ENCODE measurements at places on chromosomes 4 and X.

- DNase-seq: peak; percentile 35
Observed at GRCh38 chr4:168560184-168561180, 63.6 kb downstream of the PALLD start.

DNA sequence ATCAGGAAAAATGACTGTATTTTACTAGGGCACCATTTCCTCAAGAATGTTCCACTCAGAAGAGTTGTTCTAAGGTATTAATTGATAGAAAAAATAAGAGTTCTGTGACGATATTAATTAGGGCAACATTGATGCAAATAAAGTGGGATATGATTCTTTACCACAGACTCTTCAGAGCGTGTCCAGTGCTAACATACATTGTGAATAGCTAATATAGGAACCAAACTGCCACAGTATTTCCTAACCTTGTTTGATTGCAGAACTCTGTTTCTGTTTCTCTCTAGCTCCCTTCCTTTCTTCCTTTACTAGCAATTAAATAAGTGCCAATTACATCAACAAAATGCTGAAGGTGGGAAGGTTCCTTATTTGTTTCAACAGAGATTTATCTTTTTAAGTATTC is 154.1 kb upstream of the CPEB2 start:
- no peak for DNase-seq

- no peak for DNase-seq
Observed at GRCh38 chrX:71225009-71225408, 2.0 kb downstream of the GJB1 start.

DNA sequence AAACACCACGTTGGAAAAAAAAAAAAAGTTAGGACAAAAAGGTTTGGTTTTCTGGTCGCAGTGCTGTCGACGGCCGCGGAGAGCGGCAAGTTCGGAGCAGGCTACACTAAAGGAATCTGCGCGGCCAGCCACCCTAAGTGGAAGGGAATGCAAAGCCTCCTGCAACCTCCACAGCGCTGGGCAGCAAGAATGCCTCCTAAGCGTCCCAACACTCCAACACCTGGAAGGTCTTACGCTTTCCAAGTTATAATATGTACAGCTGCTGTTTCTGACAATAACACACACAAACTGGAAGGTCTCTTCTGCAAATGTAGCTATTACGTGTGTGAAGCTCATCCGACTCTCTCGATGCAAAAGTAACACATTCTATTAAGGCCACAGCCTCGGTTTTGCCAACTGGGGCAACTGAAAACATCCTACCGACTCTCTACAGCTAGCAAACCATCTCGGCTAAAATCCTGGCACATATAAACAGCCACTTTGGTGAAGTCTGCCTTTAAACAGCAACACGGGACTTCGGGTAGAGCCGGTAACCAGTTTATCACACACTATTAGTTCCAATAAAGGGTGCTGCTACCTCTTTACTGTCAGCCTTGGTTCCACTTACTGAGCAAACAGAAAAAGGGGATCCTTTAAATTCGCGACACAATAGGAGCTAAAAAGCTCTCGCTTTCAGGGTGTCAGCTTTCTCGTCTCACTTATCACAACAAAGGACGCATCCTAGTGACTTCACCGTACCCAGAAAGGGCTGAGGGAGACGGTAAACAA is 895 bp downstream of the SMIM14 start:
- DNase-seq: peak; percentile 8

DNA sequence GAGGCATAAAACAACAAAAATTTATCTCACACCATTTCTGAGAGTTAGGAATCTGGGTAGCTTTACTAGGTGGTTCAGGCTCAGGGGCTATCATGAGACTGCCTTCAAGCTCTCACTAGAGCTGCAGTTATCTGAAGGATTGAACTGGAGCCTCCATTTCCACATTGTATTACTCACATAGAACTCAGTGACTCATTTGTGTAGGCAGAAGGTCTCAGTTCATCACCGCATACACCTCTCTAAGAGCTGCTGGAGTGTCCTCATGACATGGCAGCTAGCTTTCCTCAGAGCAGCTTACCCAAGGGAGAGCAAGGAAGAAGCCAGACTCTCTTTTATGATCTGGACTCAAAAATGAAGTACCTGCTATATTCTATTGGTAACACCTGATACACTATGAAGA is 389.2 kb downstream of the IQCM start:
- no peak for DNase-seq

GRCh38 chr4:37946503-37947179 is 13.6 kb upstream of the PTTG2 start:
- no peak for DNase-seq

DNA sequence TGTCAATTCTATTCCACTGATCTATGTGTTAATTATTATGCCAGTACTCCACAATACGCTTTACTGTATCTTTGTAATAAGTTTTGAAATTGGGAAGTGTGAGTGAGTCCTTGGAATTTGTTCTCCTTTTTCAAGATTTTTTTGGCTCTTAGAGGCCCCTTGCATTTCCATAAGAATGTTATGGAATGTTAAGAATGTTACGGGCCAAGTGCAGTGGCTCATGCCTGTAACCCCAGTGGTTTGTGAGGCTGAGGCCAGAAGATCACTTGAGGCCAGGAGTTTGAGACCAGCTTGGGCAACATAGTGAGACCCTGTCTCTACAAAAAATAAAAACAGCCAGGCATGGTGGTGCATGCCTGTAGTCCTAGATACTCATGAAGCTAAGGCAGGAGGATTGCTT is 167.6 kb upstream of the CXorf66 start:
- DNase-seq: no peak

DNA sequence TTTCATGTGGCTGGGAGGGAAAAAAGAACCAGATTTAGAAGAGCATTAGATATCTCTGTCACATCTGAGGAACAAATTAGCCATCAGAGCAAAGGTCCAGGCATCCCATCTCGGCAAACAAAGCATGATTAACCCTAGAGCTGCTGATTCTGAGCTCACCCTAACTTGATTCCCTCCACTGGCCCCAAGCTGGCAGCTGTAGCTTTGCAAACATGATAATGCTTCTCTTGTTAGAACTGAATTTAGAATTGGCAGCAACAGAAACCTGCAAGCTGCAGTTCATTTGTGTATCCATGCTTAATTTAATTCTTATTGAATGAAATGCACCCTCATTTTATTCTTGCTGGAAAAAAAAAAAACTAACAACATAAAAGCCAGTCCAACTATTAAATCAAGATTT is 289.2 kb downstream of the IL1RAPL1 start:
- DNase-seq: no peak

DNA sequence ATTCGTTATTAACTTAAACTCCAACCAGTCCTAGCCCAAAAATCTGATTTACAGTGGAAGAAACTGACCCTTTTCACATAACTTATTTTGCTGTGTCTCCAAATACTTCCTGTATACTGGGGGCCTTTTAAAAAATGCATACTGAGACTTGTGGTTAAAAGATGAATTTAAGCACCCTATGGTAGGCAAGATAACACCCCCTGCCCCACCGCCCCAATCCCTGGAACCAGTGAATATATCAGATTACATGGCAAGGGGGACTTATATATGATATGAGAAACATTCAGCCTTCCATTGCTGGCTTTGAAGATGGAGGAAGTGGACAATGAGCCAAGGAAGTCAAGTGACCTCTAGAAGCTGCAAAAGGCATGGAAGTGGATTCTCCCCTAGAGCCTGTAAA is 3.1 kb upstream of the CLCN3 start:
- no peak for DNase-seq

DNA sequence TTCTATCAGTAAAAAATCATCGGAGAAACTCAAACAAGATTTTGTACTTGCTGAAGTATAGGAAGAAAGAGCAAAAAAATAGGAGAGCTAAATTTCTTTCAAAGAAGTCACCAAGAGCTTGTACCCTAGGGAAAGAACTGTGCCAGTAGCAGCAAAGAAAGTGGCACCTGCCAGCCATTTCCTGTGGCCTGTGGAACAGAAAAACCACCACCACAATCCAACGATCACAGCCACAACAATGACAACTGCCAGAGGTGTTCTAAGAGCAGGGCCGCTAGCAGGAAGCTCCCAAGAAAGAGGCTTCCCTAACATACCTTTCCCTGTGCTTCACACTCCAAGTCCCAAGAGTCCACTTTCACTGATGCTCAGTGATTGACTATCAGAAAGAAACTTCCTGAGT is 266.1 kb upstream of the GPC4 start:
- no peak for DNase-seq

DNA sequence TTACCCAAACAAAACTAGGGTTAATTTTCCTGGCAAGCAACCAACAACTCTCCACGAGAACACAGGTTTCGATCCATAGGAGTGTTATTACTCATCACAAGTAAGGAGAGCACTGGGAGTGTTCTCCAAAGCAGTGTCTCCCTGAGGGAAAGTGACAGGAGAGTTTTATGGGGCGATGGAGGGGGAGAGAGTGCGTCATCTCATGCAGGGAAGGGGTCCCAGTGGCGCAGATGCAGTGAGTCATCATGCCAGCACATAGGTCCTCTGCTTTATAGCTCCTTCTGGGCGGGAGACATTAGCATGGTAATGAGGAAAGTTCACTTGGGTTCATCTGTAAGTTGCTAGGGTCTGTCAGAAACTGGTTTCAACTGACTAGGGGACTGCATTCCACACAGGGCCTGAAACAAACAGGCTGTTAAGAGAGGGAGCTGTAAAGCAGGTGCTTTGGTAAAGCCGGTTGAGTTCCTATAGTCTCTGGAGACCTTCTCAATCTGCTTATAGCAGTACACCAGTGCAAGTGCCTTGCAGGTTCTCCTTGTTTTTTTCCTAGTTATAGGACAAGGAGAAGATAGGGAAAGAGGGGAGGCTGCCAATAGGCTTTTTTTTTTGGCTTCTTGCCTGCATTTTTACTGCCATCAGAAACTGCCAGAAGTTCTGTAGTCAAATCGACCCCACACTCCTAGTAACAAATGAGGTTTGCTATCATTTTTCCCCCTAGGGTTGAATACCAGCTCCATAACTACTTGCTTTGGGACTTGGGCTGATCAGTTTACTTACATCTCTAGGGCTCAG is 12.8 kb upstream of the BOD1L1 start:
- no peak for DNase-seq

DNA sequence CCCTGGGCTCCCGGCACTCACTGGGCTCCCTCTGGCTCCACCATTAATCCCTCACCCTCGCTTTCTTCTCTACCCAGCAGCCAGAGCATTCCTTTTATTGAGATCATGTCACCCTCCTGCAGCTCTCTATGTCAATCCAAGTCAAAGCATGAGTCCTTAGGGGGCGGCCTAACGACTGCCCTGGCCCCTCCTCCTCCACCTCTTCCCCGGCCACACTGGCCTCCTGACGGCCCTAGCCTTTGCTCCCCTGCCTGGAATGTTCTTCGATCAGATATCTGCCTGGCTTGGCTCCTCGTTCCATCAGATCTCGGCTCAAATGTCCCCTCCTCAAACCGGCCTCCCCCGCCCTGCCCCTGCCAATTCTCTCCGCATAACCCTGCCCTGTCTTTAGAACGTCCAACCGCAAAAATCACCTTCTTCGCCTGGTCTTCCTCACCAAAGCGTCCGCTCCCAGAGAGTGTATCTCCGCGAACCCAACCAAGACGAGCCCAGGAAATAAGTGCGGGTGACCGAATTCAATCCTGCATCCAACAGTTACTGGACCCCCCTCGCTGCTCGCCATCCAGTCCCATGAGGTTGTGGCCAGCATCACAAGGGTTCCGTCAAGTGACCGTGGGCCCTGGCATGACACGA is 722 bp upstream of the PNCK start:
- DNase-seq: no peak

GRCh38 chr4:1760521-1761071 is 32.5 kb upstream of the FGFR3 start:
- no peak for DNase-seq

- no peak for DNase-seq
Observed at GRCh38 chrX:115023139-115023538, 5.7 kb upstream of the IL13RA2 start.

GRCh38 chrX:134313418-134313817 is 76.4 kb downstream of the CCDC160 start:
- no peak for DNase-seq

DNA sequence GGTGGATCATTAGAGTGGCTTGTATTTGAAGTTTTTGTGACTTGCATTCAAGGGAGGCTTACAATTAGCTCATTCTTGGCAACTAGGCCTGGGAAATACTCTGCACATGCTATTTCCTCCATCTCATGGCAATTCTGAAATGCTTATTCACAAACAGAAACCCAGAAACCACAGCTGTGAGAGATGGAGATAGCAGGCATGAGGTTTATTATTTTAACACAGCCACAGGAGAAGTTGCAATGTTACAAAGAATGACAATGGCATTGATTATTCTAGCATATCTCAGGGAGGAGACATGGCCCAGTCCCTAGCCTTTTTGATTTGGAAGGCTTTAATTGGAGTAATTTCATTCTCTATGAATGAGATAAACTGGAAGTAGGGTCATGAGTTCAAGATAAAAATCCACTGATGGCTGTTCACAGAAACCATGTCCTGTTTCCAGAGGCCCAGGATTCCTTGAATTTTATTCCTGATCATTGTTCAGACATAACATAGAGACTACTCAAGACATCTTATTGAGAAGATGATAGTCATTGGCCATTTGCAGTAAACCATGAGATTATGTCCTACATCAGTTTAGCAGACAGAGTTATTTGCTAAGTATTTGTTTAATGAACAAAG is 123.9 kb downstream of the MID1 start:
- no peak for DNase-seq

DNA sequence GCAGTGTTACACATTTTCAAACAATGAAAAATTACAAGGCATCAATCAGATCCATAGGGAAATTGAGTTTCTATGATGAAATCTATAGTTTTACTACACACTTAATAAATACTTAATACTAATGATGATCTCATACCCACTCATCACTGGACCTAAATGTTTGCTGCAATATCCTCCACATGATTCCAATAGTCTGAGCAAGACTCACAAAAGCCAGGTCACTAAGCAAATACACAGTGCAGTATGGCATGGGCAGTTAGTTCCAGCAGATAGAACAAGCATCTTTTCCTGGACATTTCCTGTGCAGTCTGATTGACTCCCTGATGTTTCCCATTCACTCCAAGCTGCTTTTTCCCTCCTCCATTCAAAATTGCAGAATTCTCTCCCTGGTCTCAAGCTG is 109.0 kb upstream of the ATOH1 start:
- no peak for DNase-seq

DNA sequence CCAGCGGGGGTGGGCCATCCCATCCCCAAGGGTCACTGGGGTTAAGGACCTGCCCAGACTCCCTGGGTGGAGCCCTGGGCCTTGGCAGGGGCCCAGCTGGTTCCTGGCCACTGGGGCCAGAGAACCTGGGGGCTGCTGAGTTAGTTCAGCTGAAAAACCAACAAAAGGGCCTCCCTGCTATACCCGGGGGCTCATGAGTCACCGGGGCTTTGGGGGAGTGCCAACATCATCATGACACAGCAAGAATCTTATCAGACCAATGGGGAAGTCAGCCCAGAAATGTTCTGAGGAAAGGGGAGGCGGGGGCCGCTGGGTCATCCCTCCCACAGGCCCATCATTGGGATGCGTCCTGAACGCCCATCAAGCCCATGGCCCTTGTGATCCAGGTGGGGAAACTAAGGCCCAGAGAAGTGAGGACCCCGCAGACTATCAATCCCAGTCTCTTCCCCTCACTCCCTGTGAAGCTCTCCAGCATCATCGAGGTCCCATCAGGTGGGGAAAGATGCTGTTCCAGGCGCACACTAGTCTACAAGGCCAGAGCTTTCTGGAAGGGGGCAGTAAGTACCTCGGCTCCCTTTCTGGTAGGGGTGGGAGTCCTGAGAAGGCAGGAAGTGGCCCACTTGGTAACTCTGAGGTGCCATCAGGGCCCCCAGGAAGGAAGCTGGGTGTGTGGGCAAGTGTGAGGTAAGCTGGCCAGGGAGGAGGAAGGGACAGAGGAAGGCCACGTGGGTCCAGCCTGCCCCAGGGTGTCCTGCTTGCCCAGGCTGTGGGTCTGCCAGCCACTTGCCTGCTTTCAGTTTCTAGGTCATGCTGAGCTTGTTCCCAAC is 4.5 kb downstream of the G6PD start:
- DNase-seq: no peak

- DNase-seq: no peak
Observed at GRCh38 chr4:185033950-185034349, 15.7 kb downstream of the HELT start.
